Dermis blood vessel endothelial cell (primary cell): ENCODE measurements at places on chromosomes 6 and 20. TPM values are rescaled to one million over a fixed set of nuclear protein-coding genes. Genes with fewer than 3 reads are reported as not detected.

Gene PDE10A
- total RNA-seq, result 9.7 and 12.2 TPM in 2 replicates

Gene EFCAB8
- total RNA-seq, result under 0.01 and 0.05 TPM in 2 replicates

Gene DYNLT2
- 0.74 and 1.2 TPM in 2 replicates for total RNA-seq

Gene CST11
- total RNA-seq, result not detected in 2 replicates

Gene ELMO2
- total RNA-seq, result 34.7 and 35.7 TPM in 2 replicates

Gene SMIM29
- 16.4 and 24.3 TPM in 2 replicates for total RNA-seq

Gene CALHM6
- total RNA-seq, result 0.33 and 0.85 TPM in 2 replicates

Gene TRIM26
- total RNA-seq, result 29.3 and 39.0 TPM in 2 replicates

Gene EPHA7
- total RNA-seq, result under 0.01 TPM in 2 replicates

Gene SNAP25
- total RNA-seq, result 0.05 TPM in 1 of 2 replicates, not detected in the other

Gene ABCC10
- 19.2 and 22.0 TPM in 2 replicates for total RNA-seq

Gene TMEM217
- total RNA-seq, result 12.1 and 12.4 TPM in 2 replicates

Gene ARMC2
- 0.51 and 0.79 TPM in 2 replicates for total RNA-seq

Gene C6orf141
- 42.3 and 60.4 TPM in 2 replicates for total RNA-seq

Gene COL9A1
- total RNA-seq, result not detected in 2 replicates

Gene MEI4
- total RNA-seq, result under 0.01 TPM in 1 of 2 replicates, not detected in the other

Gene PDYN
- not detected in 2 replicates for total RNA-seq

Gene ARMH2
- total RNA-seq, result not detected in 2 replicates

Gene C6orf47
- 20.6 and 28.6 TPM in 2 replicates for total RNA-seq

Gene FBXO30
- 14.8 and 18.5 TPM in 2 replicates for total RNA-seq

Gene LY6G6C
- not detected in 2 replicates for total RNA-seq

Gene FAM120B
- 12.8 and 18.1 TPM in 2 replicates for total RNA-seq
